ENCODE measurements at places on chromosomes 12 and 14.

DNA sequence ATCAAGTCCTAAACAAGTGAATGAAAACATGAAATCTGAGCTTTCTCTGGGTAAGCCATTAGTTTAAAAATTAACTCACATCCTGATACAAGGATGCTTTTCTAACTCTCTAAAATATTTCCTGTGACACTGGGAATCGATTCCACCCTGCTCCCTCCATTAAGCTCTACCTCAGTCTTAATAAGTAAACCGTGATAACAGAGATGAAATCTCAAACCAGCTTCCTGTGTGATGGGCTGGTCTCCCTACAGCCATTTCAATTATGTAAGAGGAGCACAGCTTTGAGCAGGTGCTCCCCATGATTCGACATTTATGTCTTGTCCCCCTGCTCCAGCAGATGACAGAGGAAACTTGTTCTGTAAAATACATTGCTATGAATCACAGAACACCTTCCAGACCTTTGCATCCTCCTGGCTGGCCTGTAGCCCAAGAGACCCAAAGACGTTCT lies 59.0 kb downstream of the GAS2L3 start:
- no peak for DNase-seq

GRCh38 chr12:91863702-91864101 lies 281.9 kb downstream of the BTG1 start:
- DNase-seq, result no peak

DNA sequence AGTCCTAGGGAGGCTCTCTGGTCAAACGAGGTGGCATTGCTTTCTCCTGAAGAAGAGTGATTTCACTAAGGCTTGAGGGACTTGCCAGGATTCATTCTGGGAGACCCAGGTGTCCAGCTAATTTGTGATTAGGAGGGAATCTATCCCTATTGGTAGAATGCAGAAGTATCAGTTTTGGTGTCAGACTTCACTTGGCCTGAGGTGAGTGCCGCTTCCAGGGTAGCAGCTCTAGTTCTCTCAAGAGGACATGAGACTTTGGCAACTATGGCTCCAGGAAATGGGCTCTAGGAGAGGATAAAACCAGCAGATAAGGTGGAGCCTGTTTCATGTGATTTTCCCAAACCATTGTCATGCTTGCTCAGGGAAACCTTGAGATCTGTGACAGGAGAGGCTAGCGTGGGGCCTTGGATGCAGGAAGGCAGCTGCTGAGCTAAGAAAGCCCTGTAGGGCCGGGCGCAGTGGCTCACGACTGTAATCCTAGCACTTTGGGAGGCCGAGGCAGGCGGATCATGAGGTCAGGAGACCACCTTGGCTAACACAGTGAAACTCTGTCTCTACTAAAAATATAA lies 11.6 kb upstream of the TMEM117 start:
- DNase-seq, result no peak

GRCh38 chr12:76026643-76027063 lies 4.9 kb downstream of the PHLDA1 start:
- no peak for DNase-seq

GRCh38 chr14:96139169-96139568 lies 65.5 kb upstream of the BDKRB2 start:
- no peak for DNase-seq

- DNase-seq, result no peak
Measured at GRCh38 chr14:71319666-71320065, 412.4 kb downstream of the PCNX1 start.

DNA sequence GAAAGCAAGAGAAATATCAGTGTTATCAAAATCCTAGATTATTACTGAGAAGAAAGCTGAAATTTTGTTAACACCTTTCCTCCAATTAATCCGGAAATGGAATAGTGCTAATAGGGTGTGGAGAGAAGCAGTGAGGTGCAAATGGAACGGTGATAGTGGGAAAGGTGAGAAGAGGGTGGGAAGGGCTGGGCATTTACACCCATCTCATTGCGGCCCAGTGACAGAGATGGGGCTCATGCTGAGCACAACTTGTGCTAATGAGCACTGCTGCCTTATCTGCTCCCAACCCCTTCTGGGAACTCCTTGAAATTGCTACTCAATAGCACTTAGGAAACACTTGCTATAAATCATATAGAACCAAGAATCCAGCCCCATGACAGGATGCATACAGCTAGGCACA lies 94.4 kb downstream of the PTPRR start:
- no peak for DNase-seq

GRCh38 chr14:32940066-32940651 lies 1.5 kb downstream of the NPAS3 start:
- no peak for DNase-seq

- DNase-seq, result no peak
Measured at GRCh38 chr14:100989924-100990323, 86.4 kb upstream of the RTL1 start.

DNA sequence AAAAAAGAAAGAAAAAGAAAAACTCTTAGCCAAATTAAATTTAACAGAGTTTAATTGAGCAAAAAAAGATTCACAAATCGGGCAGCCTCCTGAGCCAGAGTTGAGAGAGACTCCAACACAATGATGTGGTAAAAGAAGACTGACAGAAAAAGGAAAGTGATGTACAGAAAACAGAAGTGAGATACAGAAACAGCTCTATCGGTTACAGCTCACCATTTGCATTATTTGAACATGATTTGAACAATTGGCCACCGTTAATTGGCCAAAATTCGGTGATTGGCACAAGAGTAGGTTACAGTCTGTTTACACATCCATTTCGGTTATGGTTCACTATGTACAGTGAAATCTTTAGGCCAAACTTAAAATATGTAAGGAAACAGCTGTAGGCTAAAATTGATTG lies 117.7 kb downstream of the SPTSSA start:
- DNase-seq, result no peak

GRCh38 chr14:32374155-32374554 lies 45.1 kb downstream of the AKAP6 start:
- no peak for DNase-seq

- no peak for DNase-seq
Measured at GRCh38 chr12:84035766-84036165, 876.8 kb downstream of the SLC6A15 start.

- DNase-seq, result no peak
Measured at GRCh38 chr14:24430143-24430681, 458 bp downstream of the KHNYN start.

DNA sequence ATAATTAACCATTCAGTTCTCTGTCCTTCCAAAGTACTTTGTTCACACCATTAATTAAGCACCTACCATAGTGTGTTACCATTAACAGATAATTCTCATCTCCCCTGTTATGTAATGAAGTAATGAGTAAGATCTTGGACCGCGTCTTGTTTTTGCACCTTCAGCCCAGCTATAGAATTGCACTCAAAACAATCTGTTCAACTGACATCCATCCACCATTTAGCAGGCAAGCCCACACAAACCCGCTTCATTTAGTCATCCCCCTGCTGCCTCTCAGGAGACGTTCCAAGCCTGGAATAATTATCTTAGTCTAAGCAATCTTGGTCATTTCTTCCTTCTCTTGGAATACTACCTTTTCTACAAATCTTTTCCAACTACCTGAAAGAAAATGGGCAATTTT lies 74.4 kb downstream of the DUSP16 start:
- no peak for DNase-seq
